ENCODE measurements at places on chromosomes 3 and 15. TPM values are rescaled to one million over a fixed set of nuclear protein-coding genes. Genes with fewer than 3 reads are reported as not detected.

The CA12 gene
- total RNA-seq: 0.30 TPM

The ERC2 gene
- not detected for total RNA-seq

The ZBTB20 gene
- total RNA-seq: 43.4 TPM

The PRSS50 gene
- not detected for total RNA-seq

The FGF7 gene
- not detected for total RNA-seq

The SLC28A1 gene
- total RNA-seq: not detected

Measured in T-cell (primary cell).